ENCODE measurements at places on chromosomes 4 and X. TPM values are rescaled to one million over a fixed set of nuclear protein-coding genes. Genes with fewer than 3 reads are reported as not detected.

SPOCK3 gene
- 1.9 TPM for total RNA-seq

HSD17B13 gene
- not detected for total RNA-seq

MTTP gene
- total RNA-seq = 0.26 TPM

TRAM1L1 gene
- 1.8 TPM for total RNA-seq

DACH2 gene
- 0.08 TPM for total RNA-seq

GSX2 gene
- not detected for total RNA-seq

LNX1 gene
- total RNA-seq = 25.7 TPM

Measured in endothelial cell (in vitro differentiated cells).